ENCODE measurements at places on chromosomes 4 and X.

DNA sequence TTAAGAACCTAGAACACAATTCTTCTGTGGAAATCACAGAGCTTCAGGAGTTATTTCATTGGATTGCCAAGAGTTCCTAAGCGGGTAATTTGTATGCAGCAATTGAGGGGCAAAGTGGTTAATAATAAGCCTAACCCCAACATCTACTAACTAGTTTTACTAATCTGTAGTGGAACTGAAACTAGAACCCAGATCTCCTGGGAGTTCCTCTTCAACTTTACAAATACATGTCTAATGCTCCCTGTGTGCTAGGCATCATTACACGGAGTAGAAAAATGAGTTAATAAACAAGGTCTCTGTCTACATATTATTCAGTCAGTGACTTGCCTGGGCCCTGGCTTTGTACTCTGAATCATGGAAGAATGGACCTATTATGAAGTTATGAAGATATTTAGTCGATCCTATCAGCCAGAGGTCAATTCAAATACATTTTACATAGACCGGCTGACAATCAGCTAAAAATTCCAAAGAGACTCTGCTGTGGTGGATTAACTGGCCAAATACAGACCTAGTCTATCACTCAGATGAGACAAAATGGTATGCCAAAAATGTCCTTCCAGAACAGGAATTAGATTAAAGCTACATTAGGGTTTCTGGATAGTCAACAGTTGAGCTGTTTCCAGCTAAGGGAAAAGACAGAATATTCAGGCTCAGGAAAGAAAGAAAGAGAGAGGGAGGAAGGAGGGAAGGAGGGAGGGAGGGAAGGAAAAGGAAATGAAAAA is 326.0 kb downstream of the FBXW7 start:
- no peak for DNase-seq

DNA sequence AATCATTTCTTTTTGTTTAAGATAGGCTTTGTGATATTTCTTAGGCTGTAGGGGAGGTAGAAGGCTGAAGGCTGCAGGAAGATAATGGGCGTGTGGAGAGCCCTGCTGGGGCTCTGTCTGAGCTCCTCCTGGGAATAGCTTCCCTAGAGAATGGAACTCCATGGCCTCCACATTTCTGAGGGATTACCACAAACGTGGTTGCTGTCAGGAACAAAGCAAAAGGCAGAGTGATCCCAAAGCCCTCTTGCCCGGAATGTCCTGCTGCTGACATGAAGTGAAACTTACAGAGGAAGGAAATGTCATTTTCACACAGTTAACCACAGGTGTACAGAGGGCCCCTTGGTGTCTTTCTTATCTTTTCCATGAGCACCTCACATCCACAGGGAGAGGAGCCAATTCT is 89.3 kb downstream of the DDIT4L start:
- no peak for DNase-seq

- DNase-seq: no peak
Observed at GRCh38 chrX:2450681-2451080, 50.1 kb downstream of the DHRSX start.

DNA sequence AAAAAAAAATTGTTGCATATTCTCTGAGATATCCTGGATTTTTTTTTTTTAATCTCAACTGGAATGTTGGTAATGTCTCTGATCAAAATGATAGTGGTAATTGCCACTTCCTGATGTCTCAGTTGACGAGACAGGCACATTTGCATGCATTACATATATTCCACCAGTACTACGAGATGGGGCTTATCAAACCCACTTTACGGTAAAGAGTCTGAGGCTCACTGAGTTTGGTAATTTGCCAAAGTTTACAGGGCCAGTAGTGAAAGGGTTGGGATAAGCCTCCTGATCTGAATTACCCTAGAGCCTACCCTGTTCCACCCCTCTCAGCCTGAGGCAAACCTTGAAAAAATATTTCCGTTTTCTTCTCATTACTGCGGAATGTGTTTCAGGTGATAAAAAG is 5.3 kb downstream of the MAGEB2 start:
- DNase-seq: peak; percentile 87

DNA sequence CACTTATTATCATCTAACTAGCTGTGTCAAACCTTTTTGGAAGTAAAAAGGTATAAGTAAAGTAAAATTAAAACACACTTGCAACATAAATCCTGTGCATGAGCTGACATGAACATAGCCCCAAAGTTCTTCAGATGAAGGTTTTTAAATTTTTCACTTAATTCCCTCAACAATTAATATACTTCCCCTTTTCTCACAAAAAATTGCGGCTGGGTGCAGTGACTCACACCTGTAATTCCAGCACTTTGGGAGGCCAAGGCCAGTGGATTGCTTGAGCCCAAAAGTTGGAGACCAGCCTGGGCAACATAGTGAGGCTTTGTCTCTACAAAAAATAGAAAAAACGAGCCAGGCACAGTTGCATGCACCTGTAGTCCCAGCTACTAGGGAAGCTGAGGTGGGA is 16.8 kb downstream of the RASGEF1B start:
- DNase-seq: no peak

All from A673 (cell line).